SK-N-MC (cell line): ENCODE measurements at places on chromosomes 11 and 22.

DNA sequence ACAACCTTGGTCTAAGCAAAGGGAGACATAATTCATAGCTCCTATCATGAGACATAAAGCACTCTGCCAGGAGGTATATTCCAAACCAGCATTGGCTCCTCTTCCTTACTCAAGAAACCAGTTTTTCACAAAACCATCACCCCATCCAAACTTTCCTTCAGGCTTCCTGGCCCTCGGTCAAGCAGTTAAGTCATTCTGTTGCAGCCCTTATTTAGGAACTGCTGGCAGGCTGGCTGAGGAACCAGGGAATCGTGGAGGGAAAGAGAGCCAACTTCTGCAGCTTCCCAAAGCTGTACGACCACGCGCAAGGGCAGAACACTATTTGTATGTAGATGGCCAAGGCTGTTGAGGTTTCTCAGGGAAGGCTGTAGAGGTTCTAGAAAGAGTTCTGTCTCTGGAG lies 680 bp downstream of the IFT46 start:
- no peak for DNase-seq

GRCh38 chr11:116828632-116829524 lies 829 bp upstream of the APOC3 start:
- no peak for DNase-seq

DNA sequence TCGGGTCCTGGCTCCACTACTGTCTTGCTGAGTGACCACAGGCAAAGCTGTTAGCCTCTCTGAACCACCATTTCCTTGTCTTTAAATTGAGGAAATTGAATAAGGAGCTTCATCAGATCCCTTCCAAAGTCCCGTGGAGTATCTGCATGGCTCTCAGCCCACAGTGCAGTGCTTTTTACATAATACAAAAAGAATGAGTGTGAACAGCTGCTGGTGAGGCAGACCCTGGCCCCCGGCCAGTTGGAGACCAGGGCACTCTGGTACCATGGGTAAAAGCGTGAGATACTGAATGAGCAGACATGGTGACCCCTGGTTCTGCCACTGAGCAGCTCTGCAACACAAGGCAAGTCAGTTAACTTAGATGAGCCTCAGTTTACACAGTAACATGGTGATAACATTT lies 86.8 kb downstream of the GALNT18 start:
- DNase-seq: no peak

DNA sequence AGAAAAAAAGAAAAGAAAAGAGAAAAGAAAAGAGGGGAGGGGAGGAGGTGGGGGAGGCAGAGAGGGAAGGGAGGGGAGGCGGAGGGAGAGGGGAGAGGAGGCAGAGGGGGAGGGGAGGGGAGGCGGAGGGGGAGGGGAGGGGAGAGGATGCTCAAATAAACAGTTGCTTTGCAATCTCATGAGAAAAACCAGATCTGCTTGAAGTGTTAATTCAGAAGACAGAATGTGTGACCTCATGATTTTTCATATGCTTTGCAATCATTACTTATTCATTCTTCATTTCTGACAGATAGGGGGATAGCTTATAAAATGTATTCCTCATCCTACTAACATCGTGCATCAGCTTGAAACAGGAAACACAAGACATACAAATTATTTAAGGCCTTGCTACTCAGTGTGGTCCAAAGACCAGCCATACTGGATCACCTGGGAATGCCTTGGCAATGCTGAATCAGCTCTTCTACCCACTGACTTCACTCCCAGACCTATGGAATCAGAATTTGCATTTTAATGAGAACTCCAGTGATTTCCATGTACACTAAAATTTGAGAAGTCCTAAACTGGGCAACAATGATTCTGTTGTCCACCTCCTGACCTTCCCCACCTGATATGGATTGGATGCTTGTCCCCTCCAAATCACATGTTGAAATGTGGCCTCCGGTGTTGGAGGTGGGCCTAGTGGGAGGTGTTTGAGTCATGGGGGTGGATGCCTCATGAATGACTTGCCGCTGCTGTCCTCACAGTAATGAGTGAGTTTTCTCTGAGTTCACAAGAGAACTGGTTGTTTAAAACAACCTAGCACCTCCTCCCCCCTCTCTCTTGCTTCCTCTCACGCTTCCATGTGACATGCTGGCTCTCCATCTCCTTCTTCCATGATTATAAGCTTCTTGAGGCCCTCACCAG lies 69.2 kb downstream of the CCDC34 start:
- no peak for DNase-seq

- DNase-seq: no peak
Measured at GRCh38 chr11:71120471-71120896, 131.9 kb downstream of the SHANK2 start.

- no peak for DNase-seq
Measured at GRCh38 chr22:22598144-22598543, 39.1 kb upstream of the PRAME start.

DNA sequence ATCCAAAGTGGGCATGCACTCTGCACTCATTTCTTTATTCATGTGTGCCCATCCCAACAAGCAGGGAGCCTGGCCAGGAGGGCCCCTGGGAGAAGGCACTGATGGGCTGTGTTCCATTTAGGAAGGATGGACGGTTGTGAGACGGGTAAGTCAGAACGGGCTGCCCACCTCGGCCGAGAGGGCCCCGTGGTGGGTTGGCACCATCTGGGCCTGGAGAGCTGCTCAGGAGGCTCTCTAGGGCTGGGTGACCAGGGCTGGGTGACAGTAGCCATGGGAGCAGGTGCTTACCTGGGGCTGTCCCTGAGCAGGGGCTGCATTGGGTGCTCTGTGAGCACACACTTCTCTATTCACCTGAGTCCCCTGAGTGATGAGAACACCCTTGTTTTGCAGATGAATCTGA lies 129.3 kb upstream of the B3GAT1 start:
- no peak for DNase-seq

DNA sequence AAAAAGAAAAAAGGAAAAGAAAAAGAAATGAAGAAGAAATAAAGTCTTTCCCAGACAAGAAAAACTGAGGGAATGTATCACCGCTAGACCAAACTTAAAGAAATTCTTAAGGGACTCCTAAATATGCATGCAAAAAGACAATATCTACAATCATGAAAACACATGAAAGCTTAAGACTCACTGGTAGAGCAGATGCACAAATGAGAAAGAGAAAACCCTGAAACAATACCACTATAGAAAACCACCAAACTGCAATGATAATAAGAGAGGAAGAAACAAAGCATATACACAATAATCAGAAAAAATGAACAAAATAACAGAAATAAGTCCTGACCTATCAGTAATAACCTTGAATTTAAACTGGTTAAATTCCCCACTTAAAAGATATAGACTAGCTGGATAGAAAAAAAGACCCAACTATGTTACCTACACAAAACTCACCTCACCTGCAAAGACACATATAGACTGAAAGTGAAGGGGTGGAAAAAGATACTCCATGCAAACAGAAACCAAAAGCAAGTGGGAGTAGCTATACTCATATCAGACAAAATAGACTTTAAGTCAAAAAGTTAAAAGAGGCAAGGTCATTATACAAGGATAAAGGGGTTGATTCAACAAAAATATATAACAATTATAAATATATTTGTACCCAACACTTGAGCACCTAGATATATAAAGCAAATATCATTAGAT lies 61.3 kb upstream of the NARS2 start:
- no peak for DNase-seq

- DNase-seq: no peak
Measured at GRCh38 chr11:122715548-122716440, 60.3 kb downstream of the UBASH3B start.

DNA sequence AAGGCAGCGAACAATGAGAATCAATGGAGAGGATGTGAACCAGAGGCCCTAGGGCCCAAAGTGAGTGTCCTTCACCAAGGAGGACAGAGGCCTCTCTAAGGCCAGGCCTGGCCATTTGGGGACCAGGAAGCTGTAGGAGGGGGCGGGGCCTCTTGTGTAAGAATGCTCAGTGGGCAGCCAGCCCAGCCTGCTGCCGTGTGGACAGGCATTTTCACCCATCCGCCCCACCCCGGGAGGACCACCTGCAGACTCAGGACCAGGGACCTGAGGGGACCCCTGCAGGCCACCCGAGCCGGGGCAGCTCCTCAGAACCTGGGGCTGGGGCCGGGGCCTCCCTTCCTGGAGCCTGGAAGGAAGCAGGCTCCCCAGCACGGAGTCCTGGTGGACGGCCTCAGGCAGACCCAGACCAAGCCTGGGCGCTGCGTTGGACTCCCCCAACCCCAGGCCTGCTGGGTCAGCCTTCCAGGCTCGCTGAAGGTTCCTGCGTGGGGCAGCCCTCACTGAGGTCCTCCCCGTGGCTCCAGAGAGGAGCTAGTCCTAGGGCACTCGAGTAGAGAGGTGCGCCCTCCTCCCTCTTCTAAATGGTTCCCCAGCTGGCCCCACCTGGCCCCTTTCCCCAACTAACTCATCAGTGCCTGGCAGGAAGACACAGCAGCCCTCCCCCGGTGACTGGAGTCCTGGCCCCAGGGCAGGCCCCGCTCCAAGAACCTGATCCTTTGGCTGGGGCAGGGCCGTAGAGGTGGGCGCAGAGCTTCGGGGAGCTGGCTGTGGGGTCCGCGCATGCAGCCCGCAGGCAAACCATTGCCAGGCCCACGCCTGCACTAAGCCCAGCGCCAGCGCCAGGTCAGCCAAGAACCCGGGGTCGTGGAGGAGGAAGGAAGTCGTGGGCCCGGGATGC lies 1.5 kb upstream of the TRABD start:
- DNase-seq: no peak

DNA sequence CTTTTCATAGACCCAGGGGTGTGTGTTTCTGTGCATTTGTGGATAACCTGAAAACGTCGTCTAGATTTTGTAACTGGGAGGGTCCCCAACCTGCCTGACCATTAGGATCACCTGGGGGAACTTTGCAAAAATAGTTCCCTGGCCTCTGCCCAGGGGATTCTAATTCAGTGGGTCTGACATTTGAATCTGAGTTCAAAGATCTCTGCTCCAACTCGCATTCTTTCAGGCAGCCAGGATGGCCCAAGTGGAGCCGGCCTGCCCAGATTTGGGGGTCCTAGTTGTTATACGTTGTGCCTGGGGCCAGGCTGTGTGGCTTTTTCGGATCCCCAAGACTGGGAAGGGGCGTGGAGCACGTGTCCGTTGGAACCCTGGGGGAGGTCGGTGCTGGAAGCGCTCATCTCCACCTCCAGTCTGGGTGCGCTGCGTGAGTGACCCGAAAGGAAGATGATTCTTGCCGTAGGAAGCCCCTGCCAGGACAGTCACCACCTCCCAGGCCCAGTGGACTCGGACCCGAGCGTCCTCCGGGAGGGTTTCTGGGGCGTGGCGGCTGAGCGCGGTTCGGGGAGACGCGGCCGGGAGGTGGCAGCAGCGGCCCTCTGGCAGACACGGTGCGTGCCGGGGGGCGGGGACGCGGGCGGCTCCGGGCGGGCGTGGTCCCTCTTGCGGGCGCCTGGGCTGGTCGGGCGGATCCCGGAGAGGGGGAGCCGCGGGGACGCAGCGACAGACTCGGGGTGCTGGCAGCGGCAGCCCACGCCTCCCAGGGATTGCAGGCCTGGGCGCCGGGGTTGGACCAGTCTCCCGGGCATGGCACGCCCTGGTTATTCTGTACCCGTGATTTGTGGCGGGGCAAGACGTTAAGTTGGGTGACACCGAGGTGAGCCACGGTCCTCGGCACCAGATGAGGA lies 29.2 kb upstream of the PLET1 start:
- DNase-seq: no peak

GRCh38 chr22:30031764-30032455 lies 48.4 kb upstream of the HORMAD2 start:
- DNase-seq: no peak

DNA sequence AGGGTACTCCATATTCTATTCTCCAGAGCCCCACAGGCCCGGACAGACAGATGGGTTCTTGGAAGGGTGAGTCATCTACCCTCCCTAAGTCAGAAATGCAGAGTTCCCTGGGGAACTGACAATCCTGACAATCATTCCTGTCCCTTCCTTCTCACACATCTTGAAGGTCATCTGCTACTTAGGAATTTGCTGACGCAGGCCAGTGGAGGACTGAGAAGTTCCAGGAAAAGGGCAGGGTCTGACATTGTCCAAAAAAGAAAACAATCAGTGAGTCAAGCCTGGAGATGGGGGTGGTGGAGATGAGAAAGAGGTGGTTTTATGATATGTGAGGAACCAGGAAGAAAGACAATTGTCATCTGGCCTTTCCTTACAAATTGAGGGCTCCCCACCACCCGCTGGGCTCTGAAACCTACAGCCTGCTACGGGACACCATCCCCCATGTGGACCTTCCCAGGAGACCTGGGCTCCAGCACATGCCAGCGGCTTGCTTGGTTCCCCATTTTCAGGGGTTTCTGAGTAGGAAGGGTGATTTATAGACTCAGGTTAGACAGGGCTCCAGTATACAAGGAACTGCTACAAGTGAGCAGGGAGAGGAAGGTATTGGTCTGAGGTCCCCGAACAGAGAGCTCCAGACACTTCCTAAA lies 12.9 kb downstream of the CD59 start:
- no peak for DNase-seq

DNA sequence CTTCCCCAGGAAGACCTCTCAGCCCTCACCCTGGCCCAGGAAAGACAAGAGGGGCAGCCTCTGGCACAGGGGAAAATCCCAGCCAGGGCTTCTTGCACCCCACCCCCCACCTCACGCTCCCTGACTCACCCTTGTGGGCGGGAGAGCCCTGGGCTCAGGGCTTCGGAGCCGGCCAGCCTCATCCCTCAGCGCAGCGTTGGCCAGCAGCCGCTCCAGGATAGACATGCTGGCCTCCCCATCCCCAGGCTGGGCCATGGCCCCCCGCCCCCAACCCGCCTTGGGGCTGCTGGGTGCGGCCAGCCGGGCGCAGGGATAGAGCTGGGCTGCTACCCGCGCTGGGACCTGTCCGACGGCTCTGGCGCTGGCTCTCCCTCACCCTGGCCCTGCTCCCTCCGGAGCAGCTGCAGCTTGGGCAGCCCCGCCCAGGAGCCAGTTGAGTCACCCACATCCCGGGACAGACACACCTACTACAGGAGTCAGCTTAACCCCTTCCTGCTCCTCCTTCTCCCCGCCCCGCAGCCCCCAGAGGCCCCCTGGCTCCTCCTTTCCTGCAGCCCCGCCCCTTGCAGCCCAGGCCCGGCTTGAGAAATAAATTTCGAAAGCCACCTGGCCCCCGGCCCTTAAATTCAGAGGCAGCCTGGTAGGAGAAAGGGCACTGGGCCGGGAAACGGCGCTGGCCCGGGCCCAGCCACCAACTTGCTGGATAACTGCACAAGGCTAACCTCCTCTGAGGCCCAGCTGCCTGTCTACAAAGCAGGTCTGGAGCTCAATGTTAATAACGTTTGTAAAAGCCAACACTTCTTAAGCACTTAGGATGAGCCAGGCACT lies 13.4 kb downstream of the TNKS1BP1 start:
- no peak for DNase-seq

GRCh38 chr22:22929381-22930221 lies 42.0 kb downstream of the IGLL5 start:
- no peak for DNase-seq

DNA sequence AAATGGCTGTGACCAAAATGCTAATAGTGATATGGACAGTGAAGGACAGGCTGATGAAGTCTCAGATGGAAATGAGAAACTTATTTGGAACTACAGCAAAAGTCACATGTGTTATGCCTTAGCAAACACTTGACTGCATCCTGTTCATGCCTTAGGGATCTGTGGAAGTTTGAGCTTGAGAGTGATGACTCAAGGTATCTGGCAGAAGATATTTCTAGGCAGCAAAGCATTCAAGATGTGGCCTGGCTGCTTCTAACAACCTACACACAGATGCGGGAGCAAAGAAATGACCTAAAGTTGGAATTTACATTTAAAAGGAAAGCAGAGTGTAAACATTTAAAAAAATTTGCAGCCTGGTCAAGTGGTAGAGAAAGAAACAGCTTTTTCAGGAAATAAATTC lies 28.1 kb upstream of the CD81 start:
- no peak for DNase-seq
